Stimulated activated CD8-positive, alpha-beta memory T cell treated with anti-CD3 and anti-CD28 coated beads, Interleukin-7, amount 100 ng/mL, for 1 hour (primary cell): ENCODE measurements at places on chromosomes 5 and 9.

GRCh38 chr5:37319037-37319782 is 51.7 kb downstream of the NUP155 start:
- DNase-seq: no peak

- DNase-seq: no peak
Measured at GRCh38 chr9:99296291-99296951, 74.3 kb downstream of the SEC61B start.

DNA sequence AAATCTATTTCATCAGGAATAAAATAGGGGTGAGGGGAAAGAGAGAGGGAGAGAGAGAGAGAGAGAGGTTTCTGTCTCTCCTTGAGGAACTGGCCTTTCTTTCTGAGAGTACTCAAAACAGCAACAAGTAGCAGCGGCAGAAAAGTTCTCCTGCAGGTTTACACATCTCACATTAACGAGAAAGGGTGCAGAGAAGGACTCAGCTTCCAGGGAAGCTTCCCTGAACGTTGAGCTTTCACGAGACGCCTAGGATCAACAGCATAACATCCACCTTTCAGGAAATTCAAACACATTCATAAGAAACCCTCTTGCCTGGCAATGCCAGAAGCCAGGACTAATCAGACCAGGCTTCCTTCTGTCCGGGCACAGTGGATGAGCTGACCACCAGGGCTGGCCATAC is 162.9 kb downstream of the ZDHHC21 start:
- no peak for DNase-seq

DNA sequence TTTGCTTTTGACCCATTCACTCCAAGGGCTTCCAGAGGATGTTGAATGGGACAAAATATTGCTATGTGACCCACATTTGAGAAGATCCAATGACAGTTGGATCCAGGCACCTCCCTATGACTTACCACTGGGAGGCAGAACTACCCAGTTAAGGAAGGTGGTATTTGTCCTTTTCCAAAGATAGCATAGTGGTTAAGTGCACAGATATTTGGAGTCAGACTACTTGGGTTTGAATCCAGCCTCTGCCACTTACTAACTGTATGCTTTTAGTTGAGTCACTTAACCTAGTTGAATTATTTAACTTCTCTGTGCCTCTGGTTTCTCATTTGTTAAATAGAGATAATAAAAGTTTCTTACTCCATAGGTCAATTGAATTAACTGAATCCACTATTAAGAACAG is 74.5 kb upstream of the PALM2AKAP2 start:
- no peak for DNase-seq

DNA sequence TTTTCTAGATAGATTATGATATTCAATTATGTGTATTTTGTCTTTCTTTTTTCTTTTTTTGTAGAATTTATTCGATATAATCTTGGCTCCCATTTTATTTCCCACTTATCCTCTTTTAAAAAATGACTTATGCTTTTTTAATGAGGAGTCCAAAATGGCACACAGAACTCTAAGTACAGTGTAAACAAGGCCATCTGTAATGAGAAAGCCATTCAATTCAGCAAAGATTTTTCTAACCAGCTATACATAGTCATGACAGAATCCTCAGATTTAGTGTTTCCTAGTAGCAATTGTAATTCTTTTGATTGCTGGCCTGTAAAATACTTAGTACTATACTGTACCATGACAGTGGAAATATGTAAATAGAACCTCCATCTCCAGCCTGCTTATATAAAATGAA is 651.4 kb downstream of the RAB3C start:
- no peak for DNase-seq

DNA sequence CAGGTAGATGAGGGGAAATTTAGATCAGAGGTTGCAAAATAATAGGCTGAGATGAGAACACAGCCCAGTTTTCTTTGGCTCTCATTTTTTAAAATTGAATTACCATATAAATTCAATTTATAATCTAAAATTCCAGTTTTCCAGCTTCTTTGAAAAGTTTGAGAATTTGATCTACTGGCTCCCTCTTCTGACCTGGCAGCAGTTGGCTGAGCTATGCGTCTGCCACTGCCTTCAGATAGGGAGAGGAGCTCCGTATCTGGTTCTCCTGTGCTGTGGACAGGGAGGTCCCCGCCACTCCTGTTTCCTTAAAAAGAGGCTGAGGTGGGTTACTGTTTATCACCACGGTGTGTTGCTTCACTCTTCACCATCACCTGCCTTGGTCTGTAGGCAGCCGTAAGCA is 103.7 kb downstream of the ARHGAP26 start:
- no peak for DNase-seq
